ENCODE measurements at places on chromosomes 5 and 9.
A peak's percentile ranks its signal among the peaks of the same experiment; 100 is the strongest.

DNA sequence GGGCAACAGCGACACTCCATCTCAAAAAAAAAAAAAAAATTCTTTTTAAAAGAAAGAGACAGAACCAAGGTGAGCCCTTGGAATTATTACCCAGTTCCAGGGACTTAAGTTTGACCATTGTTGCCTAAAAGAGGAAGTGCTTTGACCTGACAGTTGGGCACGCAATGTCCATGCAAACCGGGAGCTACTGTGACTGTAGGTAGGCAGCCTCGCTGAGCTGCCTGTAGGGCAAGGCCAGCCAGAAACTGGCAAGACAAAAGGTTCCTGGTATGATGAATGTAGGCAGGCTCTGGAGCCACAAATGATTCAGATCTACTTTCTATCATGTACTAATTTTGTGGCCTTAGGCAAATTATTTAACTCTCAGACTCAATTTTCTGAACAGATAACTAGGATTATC, 334.8 kb upstream of the ZNF462 start:
- DNase-seq = no peak

- DNase-seq = no peak
These were observed 33.3 kb upstream of the SPDL1 start for GRCh38 chr5:169550227-169550626.

GRCh38 chr5:113663879-113664541, 150.5 kb downstream of the YTHDC2 start:
- DNase-seq = peak; percentile 12

GRCh38 chr5:92613546-92613945, 967.5 kb downstream of the NR2F1-AS1 start:
- DNase-seq = no peak

DNA sequence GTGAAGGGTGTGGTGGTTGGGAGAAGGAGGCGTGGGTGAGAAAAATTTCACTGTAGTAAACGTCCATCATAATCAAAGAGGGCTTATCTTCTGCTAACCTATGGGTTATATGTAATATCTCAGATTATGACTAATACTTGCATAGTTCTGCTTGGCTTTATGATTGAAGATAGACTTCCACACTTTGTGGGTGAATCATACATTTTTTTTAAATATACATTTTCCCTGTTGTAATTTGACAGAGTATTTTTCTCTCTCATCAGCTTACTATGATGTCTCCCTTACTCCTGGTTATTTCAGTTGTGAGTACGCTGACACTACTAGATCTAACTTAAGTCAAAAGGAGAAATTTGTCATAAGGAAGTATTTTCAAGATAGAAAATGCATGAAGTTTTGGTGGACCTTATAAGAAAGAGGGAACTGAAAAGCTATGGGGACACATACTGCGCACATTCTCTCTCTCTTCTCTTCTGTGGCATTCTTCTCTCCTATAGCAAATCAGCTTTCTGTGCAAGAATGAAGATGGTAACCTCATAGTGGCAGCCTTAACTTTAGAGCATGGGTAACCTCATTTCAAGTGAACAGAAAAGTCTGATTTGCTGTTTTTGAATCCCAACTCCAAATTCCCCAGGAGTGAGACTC, 4.9 kb upstream of the JAK2 start:
- DNase-seq = no peak

GRCh38 chr5:38556599-38557307, at the start of gene LIFR:
Gene LIFR, minus strand, starts transcription at chr5:38556646. Its CDS starts 25,999 bp downstream, at chr5:38530647.
- DNase-seq = peak; percentile 14

DNA sequence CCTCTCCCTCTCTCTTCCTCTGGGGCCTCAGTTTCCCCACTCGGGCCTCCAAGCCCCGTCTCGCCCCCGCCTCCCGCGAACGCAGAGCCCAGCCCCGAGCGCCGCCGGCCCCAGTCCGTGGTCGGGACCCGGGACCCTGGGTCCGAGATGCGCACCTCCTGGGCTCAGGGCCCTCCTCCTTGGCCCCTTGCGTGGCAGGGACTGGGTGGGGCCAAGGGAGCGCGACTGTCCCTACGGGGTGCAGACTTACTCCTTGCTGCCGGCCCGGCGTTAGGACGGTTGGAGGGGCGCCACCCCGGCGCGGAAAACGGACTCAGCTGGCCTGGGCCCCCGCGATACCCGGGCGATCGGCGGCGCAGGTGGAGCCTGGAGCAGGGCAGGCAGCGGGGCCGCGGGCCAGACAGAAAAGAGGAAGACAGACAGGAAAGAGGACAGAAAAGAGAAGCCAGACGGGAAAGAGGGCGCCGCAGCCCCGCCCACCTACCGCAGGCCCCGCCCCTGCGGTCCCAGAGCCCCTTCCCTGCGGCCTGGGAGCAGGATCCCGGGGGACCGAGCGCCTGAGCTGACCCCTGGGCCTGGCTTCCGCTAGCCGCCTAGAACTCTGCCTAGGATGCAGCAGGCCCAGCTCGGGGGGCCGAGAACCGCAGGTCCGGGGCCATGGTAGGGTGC, at the start of gene GBGT1:
TSS of gene GBGT1 (minus strand) at position 411 of the 669 bp plus-strand sequence. CDS start 1,502 bp downstream, outside the sequence.
- DNase-seq = peak; percentile 15

DNA sequence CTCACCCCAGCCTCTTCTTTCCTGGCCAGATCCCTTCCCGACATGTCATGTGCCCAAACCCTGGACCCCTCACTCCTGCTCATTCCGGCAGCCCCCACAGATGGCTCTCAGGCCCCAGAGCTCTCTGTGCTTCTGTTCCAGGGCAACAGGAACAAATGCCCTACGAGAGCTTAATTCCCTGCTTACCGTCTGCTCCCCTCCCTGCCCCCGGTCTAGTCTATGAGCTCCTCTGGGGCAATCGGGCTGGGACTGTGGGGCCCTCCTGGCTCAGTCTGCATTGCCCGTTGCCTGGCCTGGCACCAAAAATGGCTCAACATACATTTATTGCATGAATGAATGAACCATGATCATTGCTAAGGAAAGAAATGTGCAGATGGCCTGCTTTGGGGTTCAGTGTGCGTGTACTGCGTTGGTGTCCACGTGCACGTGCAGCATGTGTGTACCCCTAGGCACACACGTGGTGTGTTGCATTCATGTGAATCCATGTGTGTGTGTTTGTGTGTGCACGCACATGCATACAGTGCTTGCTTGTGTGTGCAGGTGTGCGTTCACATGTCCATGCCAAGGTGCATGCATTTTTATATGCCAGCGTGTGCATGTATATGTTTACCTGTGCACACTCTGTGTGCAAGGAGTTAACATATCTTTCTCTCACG, 201.2 kb upstream of the IER5L start:
- no peak for DNase-seq

GRCh38 chr5:134965271-134965825, 2.4 kb upstream of the CATSPER3 start:
- DNase-seq = no peak

DNA sequence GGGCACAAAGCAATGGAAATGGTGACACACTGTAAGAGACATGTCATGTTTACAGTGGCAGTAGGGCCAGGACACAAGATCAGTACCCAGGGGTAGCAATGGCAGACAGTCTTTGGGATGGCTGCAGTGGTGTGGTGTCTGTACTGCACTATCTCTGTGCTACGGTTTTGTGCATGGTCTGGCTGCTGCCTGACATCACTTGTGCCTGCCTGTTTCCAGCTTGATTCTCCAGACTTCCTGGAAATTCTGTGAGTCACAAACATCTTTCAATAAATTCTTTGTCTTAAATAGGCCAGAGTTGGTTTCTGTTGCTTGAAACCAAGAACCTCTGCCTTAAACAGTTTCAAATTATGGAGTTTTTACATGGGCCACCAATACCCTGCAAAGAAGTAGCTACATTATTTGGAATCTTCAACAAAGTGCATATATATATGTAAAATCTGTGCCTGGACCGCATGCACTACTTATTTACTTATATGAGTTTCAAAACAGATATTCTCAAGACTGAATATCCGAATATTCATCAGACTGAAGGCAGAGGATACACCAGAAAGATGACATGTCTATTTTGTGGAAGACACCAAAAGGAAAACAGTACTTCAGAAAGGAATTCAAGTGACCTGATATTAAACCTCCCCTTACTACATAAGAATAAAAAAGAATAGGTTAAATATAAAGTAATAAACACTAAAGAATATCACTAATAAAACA, 188.1 kb downstream of the RFX3 start:
- DNase-seq = peak; percentile 4

GRCh38 chr5:16980983-16981382, 44.9 kb upstream of the MYO10 start:
- DNase-seq = no peak

GRCh38 chr9:130668196-130668595, 3.8 kb downstream of the PRDM12 start:
- no peak for DNase-seq
